GM12892 (cell line): ENCODE measurements at places on chromosomes 2 and 18.

GRCh38 chr2:16911746-16912145 is 246.1 kb upstream of the CYRIA start:
- no peak for DNase-seq

DNA sequence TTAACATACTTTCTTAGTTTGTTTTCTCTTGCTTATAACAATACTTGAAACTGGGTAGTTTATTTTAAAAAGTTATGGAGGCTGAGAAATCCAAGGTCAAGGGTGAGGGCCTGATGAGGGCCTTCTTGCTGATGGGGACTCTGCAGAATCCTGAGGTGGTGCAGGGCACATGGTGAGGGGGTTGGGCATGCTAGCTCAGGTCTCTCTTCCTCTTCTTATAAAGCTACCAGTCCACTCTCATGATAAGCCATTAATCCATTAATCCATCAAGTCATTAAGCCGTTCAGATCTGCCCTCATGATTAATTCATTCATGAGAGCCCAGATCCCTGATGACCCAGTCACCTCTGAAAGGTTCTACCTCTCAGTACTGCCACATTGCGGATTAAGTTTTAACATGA is 21.4 kb downstream of the ALMS1 start:
- no peak for DNase-seq

GRCh38 chr2:63679252-63679855 is 90.6 kb downstream of the MDH1 start:
- DNase-seq: no peak

DNA sequence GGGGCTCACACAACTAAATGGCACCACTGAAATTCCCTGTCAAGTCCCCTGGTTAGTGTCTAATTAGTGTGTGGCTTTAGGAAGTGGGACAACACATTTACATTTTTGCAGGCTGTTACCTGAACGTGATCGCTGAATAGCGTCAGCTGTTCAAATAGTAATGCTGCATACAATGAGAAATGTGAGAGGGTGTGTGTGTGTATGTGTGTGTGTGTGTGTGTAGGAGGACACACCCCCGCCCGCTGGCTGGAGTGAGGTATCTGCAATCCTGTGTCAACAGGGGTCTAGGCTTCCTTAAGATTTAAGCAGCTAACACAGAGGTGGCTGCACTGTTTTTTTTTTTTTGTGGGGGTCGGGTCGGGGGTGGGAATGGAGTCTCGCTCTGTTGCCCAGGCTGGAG is 4.8 kb upstream of the LYPD6B start:
- DNase-seq: no peak

GRCh38 chr18:41899535-41899934 is 55.5 kb upstream of the PIK3C3 start:
- DNase-seq: no peak

DNA sequence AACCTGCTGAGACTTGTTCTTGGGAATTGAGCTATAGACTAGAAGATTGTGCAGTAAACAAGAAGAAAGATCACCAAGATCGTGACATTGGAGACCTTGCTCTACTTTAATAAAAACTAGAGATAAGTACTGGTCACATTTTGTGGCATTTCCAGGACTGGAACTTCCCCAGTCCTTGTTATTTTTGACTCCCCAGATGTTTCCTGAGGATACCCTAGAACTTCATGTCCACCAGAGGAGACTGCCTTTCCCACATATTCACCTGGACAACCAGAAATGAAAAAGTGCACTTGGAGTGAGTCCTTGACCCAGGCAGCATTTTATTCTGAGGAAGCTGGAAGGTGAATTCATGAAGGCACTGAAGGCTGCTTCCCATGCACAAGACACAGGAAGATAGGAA is 5.7 kb downstream of the CD207 start:
- DNase-seq: no peak

DNA sequence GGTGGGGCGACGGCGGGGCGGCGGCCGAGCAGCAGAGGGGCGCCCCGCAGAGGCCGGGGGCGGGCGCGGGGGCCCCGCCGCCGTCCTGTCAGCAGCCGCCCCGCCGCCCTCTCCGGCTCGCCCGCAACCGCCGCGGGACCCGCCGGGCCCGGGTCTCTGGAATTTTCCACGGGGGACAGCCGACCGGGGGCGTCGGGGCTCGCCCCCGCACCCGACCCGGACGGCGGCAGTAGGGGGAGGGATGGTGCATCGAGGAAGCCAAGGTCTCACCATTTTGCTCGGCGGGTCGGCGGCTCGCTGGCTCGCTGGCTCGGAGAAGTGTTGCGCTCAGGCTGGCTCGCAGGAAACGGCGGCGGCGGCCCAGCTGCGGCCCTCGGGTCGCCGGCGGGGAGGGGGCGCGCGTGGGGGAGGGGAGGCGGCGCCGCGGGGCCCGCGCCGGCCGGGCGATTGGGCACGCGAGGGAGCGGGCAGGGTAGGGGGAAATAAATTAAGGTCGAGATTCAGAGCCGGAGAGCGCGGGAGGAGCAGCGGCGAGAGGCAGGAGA is 405 bp downstream of the PPP3R1 start:
- peak; percentile 13 for DNase-seq

GRCh38 chr2:233993461-233993860 is 57.0 kb upstream of the SPP2 start:
- no peak for DNase-seq

GRCh38 chr18:12907258-12907925 is 23.4 kb upstream of the PTPN2 start:
- DNase-seq: no peak

DNA sequence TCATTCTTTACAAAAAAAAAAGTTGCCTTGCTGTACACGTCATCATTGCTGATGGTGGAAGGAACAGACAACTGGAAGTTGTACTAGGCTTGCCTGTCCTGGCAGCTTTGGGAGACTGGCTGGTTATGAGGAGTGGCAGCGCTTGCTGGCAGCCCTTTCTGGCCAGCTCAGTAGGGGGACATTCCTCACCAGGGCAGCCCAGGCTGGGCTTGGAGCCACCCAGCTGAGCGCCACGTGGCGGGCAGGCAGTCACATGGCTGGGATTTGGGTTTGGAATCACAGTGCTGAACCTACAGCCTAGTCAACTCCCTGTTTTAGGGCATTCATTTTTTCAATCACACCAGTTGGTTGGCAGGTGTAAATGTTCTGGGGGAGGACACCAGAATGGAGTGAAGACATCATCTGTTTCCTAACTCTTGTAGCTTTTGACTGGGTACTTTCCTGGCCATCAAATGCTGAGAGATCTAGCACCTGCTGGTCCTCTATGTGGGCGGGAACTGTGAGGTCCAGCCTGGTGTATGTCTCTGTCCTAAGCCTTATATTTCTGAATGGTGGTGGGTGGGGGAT is 139.3 kb downstream of the SETBP1 start:
- DNase-seq: no peak
